ENCODE measurements at places on chromosomes 3 and 15.
A peak's percentile ranks its signal among the peaks of the same experiment; 100 is the strongest.

DNA sequence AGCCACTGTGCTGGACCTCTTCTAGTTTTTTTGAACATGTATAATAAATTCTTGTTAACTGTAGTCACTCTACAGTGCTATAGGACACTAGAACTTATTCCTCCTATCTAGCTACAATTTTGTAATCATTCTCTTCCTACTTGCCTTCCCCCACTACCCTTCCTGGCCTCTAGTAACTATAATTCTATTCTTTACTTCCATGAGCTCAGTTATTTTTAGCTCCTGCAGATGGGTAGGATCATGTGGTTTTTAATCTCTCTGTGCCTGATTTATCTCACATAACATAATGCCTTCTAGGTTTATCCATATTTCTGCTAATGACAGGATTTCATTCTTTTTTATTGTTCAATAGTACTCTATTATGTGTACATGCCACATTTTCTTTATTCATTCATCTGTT is 113.2 kb upstream of the FGF7 start:
- no peak for DNase-seq

GRCh38 chr3:48107227-48107626 is 81.0 kb downstream of the CDC25A start:
- no peak for DNase-seq

DNA sequence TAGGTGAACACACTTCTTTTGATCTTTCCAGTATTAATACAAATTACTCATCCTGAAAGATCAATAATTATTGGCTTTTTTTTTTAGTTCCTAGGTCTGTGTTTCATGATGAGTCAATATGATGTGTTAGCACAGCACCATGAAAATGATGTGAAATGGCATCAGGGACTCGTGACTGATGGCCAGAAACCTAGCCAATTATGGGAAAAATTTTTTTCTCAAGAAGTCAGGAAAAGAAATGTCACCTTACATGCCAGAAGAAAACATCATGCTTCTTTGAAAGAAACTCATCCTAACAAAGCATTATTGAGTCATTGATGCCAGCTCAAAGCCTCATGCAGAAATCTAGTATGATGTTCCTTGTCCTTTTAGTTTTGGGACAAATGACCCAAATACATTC is 468.3 kb upstream of the CBLB start:
- no peak for DNase-seq

GRCh38 chr15:31314380-31314779 is 12.3 kb upstream of the KLF13 start:
- DNase-seq, result no peak

GRCh38 chr3:38226273-38226672 is 39.3 kb upstream of the SLC22A13 start:
- DNase-seq, result no peak

DNA sequence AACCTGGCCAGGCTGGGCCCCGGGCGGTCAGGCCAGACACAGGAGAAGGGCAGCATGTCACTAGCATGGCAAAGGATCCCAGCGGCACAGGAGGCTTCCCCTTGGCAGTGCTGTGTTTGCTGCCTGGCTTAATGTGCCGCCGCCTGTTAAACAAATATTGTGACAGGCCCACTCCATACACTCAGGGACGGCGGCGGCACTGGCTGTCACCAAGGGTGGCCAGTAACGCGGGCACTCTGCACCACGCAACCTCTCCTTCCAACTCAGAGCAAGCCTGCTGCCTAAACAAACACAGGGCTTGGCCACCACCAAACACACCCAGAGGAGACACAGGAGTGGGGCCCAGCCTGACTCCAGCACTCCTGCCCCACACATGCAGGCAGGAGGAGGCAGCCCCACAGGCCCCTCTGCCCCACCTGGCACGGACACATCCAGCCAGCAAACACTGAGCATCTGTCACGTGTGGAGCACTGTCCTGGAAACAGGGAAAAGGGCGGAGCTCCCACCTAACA is 48.0 kb downstream of the TPRA1 start:
- DNase-seq, result no peak

DNA sequence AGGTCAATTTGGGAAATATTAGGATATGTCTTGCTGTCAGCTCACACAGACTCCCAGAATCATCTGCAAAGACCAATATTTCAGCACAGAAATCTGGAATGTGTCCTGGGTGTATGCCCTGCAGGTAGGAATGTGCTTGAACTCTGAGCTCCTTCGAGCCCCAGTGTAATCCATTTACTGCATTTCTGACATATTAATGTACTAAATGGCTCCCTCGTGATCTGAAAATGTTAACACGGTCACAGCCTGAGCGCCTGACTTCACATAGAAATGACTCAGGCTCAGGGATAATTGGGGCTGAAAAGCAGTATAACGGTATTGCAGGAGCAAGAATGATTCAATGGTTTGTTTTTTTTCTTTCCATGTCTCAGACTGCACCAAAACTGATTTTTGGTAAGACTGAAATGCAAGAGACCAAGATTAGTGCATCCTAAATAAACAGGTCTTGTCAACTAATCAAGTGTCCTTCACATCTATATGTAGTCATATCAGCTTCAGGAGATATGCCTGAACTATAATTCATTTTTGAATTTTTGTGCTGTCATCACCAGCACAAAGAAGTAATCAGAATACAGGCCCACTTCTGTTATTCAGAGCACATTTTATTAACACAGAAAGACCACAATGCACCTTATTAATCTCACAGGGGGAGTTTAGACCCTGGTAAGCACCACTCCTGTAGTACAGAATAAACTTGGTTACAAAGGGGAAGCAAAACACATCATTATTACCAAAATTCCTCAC is 49.8 kb downstream of the DCLK3 start:
- no peak for DNase-seq

- no peak for DNase-seq
These were observed 66.2 kb upstream of the THSD4 start for GRCh38 chr15:71048913-71049675.

DNA sequence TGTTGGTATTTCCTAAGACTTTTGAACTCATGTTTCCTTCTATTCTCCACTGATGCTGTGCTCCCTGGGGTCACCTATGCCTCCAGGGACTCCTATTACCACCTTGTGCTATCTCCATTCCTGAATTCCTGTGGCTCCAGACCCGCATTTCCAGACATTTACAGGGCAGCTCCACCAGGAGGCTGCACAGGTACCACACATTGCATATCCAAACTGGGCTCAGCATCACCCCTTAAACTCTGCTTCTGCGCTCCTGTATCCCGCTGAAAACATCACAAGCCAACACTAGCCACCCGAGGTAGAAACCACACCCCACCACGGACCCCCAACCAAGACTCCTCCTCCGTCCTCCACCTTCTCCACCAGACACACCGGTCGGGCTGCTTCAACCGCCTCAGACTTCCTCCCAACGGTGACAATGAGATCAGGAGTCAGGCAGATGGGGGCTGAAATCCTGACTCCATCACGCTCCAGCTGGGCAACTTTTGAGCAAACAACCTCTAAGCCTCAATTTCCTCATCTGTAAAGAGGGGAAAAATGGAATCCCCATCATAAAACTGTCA is 10.4 kb downstream of the TNK2 start:
- no peak for DNase-seq

GRCh38 chr3:16390581-16390980 is 122.9 kb downstream of the RFTN1 start:
- no peak for DNase-seq

DNA sequence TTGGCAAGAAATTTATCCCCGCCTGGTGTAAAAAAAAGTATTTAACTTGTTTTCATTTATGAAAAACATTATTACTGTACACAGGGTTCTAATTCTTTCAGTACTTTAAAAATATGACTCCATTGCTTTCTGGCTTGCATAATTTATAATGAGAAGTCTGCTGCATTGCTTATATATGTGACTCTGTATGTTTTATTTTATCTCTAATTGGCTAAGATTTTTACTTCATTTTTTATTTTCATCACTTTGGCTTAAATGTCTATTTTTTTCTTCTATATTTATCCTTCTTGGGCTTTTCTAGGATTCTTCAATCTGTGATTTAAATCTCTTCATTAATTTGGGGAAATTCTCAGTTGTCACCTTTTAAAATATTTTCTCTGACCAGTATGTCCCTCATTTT is 636.6 kb upstream of the NR2F2 start:
- no peak for DNase-seq

DNA sequence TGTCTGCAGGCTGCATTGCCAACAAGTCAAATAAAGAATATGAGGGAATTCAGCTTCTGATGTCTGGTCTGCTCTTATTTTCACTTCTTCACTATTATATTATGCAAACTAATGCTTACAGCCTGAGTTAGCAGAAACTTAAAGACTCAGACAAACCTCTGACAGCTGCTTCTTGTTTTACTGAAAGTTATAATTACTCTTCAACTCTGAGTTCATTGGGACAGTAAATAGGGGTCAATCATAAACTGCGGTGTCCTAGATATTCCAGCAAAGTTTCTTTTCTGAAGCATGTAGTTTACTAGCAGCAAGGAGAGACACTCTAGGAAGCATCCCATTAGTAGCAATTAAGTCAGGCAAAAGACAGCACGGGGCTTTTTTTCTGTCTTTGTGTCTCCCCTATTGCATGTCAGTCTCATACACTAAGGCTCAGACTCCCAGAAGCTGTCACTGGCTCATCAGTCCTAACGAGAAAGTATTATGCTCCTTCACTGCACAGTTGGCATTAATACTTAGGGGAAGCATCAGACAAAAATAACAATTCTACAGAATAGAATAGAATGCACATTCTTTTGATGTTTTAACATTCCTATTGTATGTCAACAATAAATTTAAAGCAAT is 1060.8 kb downstream of the ROBO1 start:
- no peak for DNase-seq

DNA sequence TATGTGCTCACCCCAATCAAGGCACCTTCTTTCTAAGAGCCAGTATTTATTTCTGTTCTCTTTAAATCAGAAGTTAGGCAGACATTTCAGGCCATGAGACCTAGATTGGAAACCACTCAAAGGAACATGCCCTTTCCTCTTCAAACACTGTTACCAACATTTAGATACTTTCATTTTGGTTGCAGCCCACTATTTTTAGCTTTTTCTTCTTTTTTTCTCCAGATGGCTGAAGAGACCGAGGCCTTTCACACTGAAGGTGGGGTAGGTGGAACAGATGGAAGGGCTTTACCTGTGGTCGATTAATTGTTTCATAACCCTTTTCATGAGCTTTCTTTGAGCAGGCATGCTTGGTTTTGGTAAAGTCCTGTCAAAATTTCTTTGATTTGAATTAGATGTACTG is 10.9 kb upstream of the LZTFL1 start:
- DNase-seq, result peak; percentile 80

DNA sequence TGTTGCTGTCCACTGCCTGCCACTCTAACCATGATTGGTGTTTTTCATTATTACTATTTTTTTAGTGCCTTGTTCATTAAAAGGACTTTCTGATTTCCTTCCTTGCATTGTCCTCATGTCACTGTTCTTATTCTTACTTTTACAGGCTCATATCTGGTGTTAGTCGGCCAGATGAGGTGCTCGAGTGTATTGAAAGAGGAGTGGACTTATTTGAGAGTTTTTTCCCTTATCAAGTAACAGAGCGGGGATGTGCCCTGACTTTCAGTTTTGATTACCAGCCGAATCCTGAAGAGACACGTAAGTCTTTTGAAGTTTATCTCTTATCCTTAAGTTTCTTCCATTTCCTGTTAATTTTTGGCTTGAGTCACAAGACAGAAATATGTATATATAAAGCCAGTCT is 23.2 kb downstream of the QTRT2 start:
- DNase-seq, result no peak

GRCh38 chr3:43926055-43926454 is 235.3 kb downstream of the ABHD5 start:
- DNase-seq, result no peak

GRCh38 chr15:69679623-69680228 is 227.1 kb downstream of the RPLP1 start:
- peak; percentile 93 for DNase-seq

GRCh38 chr15:44366971-44367370 is 60.5 kb upstream of the CTDSPL2 start:
- no peak for DNase-seq

- no peak for DNase-seq
These were observed 56.0 kb upstream of the PPARG start for GRCh38 chr3:12232785-12233300.

GRCh38 chr3:135966271-135966961 is 888 bp downstream of the PPP2R3A start:
- DNase-seq, result no peak

GRCh38 chr15:19944261-19944888 is 597.2 kb downstream of the GOLGA6L6 start:
- no peak for DNase-seq

DNA sequence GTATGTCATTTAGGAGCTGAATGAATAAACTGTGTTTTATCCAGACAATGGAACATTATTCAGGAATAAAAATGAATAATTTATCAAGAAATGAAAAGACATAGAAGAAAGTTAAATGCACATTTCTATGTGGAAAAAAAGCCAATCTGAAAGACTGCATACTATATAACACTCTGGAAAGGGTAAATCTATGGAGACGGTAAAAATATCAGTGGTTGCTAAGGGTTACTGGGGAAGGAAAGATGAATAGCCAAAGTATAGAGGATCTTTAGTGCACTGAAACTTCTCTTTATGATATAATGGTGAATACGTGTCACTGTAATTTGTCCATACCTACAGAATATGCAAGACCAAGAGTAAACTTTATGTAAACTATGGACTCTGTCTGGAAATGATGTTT is 46.0 kb upstream of the PEX5L start:
- DNase-seq, result no peak

DNA sequence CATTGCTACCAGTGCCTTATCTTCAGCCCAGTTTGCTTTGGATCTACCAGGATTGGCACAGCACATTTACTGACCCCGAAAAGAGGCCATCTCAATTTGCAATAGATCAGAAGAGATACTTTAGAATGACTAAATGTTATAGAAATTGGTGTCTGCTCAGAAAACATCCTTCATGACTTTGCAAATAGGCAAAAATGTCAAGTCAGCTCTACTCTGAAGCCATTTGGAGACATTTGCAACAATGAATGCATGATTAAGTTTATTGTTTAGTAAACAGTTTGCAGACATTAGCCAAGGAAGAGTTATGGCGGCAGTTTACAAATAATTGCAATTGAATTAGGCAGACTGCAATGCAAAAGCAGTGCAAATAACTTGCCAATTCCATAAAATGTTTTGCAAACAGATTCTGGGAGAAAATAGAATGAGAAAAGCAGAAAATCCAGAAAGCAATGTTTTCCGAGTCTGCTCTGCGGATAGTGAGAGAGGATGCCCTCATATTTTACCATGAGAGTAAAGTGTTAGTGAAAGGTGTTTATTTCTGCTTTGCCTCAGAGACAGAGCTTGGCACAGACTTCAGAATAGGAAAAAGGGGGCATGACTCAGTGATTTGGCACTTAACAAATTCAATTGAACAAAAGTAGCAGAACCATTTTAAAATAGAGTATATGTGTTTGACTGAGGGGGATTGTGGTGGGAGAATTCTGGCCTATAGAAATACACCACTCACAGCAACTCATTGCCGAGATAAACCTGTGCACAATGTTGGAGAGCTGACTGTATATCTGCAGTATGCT is 334.9 kb upstream of the NR2F2 start:
- DNase-seq, result no peak

GRCh38 chr15:79629687-79630086 is 197.6 kb downstream of the MINAR1 start:
- no peak for DNase-seq

- DNase-seq, result no peak
These were observed 677 bp downstream of the POLQ start for GRCh38 chr3:121545049-121545573.

- no peak for DNase-seq
These were observed 98.0 kb upstream of the TLE3 start for GRCh38 chr15:70195587-70196305.

All from GM12865 (cell line).